ENCODE measurements at places on chromosomes 1 and 21.

- DNase-seq: no peak
These were observed 67.0 kb downstream of the EIF2B3 start for GRCh38 chr1:44919400-44919799.

- DNase-seq: no peak
These were observed 3.3 kb upstream of the EPHA2 start for GRCh38 chr1:16158993-16159831.

DNA sequence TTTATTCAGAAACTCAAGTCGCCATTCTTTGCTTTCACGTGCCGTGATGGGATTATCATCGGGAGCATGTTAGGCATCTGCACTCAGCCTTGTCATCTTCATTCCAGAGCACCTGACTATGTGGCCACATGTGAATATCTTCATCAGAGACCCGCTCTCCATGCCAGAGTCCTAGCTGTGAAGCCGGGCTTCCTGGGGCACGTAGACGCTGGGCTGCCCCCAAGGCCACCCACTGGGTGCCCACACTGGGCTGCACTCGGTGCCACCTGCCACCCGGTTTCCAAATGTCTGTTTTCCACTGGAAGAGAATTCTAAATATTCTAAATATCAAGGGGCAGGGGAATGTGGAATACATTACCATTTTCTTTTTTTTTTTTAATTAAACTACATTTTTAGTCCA lies 43.8 kb downstream of the SLC37A1 start:
- DNase-seq: no peak

GRCh38 chr1:42739753-42740700 lies at the start of gene CLDN19:
TSS of gene CLDN19 (minus strand) at chr1:42740236. CDS start at chr1:42740063, 173 bp downstream.
- DNase-seq: no peak

GRCh38 chr1:234597894-234598293 lies 12.1 kb downstream of the IRF2BP2 start:
- peak; percentile 52 for DNase-seq

DNA sequence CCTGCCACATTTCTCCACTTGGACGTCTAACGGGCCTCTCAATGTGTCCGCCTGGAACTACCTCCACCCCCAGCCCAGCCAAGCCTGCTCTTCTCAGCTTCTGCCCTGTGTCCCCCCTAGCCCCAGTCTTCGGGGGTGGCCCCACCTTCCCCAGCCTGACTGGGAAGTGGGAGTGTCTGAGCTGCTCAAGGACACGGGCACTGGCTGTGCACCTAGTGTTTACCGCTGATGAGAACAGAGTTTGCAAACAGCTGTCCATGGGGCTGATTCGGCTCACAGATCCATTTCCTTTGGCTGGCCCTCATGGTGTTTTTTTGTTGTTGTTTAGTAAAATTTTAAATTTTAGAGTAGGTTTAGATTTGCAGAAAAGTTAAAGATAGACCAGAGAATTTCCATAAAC lies 121.1 kb downstream of the PTPRU start:
- DNase-seq: no peak

DNA sequence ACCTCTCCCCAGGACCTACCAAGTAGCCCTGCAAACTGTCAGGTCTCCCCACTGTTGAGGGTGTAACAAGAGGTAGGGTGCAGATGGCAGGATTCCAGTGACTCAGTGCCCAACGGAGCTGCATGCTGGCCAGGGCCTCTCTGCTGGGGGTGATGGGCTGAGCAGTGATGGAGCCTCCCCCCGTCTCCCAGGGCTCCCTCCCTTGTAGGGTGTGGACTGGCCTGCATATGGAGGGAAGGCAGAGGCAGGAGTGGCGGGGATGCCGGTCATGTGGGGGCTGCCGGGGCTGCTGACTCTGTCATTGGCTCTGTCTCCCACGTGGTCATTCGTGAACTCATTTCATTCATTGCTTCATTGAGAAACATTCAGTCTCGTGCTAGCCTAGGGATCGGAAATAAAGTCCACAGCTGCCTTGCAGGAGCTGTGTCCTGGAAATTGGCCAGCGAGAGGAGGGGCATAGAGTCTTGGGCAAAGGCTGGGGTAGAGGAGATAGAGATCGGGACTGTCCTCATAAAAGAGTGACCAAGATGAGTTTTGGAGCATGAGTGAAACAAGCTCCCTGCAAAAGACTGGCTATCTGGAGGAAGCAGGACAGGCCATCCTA lies 22.9 kb upstream of the DISP3 start:
- no peak for DNase-seq

- no peak for DNase-seq
These were observed 24.6 kb downstream of the C2CD2 start for GRCh38 chr21:41929248-41929647.

GRCh38 chr1:149843431-149844041 lies 55.8 kb upstream of the BOLA1 start:
- DNase-seq: no peak

GRCh38 chr1:6554907-6555778 lies at the start of gene TAS1R1:
TSS of gene TAS1R1 (plus strand) at chr1:6555307. CDS start at chr1:6555374, 67 bp downstream.
- DNase-seq: no peak

DNA sequence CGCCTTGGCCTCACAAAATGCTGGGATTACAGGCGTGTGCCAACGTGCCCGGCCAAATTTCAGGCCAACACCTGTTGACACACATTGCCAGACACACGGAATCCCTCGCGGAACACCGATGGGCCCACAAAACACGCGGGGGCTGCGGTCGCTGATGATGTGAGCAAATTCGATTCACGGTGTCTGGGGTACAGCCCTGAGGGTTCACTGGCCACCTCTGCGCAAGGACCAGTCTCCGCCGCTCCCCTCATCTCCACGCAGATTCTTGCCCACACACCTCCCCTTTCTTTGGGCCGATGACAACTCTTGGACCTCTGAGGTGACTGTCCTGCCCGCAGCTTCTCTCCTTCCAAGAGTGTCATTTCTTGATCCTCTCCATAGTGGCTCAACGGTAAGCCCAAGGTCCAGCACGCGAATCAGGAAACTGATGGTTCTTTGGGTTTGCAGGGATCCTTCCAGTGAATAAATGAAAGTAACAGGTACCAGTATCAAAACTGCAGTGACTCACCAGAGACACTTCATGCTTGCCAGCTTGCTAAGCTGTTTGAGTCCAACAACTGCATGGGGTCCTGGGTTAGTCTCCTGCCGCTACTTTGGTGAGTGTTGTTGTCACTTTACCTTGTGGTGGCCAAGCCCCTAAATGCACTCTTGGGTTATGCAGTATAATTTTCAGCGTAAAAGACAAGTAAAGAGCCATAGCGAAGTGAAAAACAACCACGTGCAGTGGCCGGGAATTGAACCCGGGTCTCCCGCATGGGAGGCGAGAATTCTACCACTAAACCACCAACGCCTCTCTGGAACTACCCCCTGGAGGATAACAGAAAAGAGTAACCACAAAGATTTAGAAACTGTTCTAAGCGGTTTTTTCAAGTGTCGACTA lies 11.0 kb upstream of the RNU1-3 start:
- no peak for DNase-seq

- DNase-seq: no peak
These were observed 35.2 kb upstream of the ABCA4 start for GRCh38 chr1:94156096-94156625.

- no peak for DNase-seq
These were observed 107.3 kb upstream of the PDC start for GRCh38 chr1:186568221-186568620.

DNA sequence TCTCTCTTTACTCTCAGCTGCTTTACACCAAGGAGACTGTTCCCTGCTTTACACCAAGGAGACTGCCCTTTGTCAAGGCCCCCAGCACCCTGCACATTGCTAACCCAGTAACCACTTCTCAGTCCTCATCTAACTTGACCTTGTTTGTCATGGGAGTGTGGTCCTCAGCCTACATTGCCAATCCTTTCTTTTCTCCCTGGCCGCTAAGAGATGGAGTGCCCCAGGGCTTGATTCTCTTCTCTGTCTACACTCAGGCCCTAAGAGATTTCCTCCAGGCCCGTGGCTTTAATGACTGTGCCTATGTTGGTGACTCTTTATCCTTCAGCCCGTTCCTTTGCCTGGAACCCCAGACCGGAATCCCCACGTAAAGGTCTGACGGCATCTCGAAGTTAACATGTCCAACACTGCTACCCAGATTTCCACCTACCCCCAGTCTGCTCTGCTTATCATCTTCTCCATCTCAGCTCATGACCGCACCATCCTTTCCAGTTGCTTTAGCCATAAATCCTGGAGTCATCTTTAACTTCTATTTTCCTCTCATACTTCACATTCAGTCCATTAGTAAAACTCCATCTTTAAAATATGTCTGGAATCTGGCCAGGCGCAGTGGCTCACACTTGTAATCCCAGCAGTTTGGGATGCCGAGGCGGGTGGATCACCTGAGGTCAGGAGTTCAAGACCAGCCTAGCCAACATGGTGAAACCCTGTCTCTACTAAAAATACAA lies 9.5 kb upstream of the SEMA4A start:
- DNase-seq: no peak

GRCh38 chr1:44632598-44632997 lies 41.7 kb downstream of the TMEM53 start:
- no peak for DNase-seq

DNA sequence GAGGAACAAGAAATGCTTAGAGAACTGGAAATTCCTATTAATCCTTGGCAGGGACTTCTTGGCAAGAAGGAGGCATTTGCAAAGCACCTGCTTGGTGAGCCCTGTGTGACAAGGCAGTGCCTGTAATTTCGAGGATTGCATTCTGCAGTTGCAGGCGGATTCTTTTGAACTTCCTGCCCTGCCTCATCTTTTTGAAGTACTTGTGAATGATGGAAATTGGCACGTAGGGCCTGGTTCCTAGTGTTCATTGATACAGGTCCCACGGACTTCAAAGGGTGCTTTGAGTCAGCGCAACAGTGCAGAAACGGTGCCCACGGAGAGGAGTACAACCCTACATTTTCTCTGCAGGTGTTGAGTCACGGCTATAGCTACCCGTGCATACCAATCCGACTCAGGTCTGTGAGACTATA lies 6.4 kb downstream of the HUNK start:
- no peak for DNase-seq

DNA sequence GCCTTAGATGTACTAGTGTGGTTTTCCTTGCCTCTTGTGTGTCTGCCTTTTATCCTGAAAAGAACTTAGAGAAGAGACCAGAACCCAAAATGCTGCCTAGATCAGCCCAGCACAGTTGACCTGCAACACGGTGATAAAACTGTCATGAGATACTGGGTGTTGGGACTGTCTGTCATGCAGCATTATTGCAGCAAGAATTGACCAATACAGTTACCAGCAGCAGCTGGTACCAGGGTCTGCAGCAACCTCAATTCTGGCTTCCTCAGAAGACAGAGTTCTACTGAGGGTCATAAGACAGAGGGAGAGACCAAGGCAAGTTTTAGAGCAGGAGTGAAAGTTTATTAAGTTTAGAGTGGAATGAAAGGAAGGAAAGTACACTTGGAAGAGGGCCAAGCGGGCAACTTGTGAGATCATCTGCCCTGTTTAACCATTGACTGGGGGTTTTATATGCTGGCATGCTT lies 182.0 kb downstream of the DYRK1A start:
- DNase-seq: no peak

DNA sequence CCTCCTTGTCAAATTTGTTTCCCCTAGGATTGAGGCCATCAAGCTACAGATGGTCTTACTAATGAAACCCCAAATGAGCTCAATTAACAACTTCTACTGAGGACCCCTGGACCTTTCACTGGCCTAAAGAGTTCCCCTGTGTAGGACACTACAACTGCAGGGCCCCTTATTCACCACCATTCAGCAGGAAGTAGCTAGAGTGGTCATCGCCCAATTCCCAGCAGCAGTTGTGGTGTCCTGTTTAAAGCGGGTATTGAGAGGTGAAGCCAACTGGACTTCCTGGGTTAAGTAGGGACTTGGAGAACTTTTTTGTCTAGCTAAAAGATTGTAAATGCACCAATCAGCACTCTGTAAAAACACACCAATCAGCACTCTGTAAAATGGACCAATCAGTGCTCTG lies 1466.9 kb downstream of the KCNT2 start:
- DNase-seq: no peak

DNA sequence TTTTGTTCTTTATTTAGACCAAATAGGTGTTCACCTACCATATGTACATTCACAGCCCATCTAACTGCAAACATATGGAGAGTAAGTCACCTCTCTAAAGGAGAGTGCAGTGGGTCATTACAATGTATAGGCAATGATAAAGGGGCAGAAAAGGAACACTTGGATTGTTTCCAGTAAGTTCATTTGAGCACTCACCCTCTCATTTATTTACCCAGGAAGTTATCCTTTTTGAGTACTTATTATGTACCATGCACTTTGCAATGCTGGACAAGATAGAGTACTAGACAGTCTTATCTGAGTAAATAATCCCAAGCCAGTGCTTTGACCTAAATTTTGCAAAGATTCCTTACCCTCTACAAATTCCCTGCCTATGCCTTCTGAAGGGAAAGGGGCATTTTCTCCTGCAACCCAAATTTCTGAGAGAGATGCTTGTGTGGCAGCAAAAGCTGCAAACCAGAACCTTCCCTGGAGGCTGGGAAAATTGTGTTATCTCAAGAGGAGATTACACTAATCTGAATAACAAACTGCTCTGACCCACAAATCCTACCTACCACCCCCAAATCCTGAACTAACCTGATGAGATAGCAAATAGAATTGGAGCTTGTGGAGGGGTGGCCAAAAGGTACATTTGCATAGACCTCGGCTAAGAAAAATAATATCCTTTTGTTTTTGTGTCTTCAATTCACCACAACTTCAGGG lies 18.6 kb upstream of the RGS8 start:
- DNase-seq: no peak

- no peak for DNase-seq
These were observed 31.1 kb downstream of the DNM3 start for GRCh38 chr1:171872430-171872829.

Data from stimulated activated CD4-positive, alpha-beta T cell treated with anti-CD3 and anti-CD28 coated beads, Interleukin-1b, Interleukin-23, amount 100 ng/mL, for 4 hours (primary cell).